ENCODE measurements at places on chromosomes 16 and 17. TPM values are rescaled to one million over a fixed set of nuclear protein-coding genes. Genes with fewer than 3 reads are reported as not detected.

The RNF112 gene
- 2.3 TPM for total RNA-seq

The CACNG3 gene
- not detected for total RNA-seq

The CD300LF gene
- not detected for total RNA-seq

The ABI3 gene
- total RNA-seq: 2.7 TPM

The SYCE1L gene
- 7.8 TPM for total RNA-seq
